ENCODE measurements at places on chromosomes 7 and 10. TPM values are rescaled to one million over a fixed set of nuclear protein-coding genes. Genes with fewer than 3 reads are reported as not detected.

PLXNA4 gene
- total RNA-seq, result 1.6 TPM

SDK1 gene
- 0.06 TPM for total RNA-seq

MYOZ1 gene
- total RNA-seq, result not detected

DENND2A gene
- total RNA-seq, result 0.32 TPM

ADAMTS14 gene
- total RNA-seq, result 0.15 TPM

C10orf90 gene
- total RNA-seq, result not detected

TRIM73 gene
- total RNA-seq, result 7.9 TPM

RHOBTB1 gene
- total RNA-seq, result 0.07 TPM

IRF5 gene
- total RNA-seq, result 16.5 TPM

- DNase-seq, result peak; percentile 76
Measured at GRCh38 chr7:832167-832967, at the start of gene SUN1. TSS of gene SUN1 (plus strand) at chr7:832476. CDS start at chr7:832525, 49 bp downstream.

DNA sequence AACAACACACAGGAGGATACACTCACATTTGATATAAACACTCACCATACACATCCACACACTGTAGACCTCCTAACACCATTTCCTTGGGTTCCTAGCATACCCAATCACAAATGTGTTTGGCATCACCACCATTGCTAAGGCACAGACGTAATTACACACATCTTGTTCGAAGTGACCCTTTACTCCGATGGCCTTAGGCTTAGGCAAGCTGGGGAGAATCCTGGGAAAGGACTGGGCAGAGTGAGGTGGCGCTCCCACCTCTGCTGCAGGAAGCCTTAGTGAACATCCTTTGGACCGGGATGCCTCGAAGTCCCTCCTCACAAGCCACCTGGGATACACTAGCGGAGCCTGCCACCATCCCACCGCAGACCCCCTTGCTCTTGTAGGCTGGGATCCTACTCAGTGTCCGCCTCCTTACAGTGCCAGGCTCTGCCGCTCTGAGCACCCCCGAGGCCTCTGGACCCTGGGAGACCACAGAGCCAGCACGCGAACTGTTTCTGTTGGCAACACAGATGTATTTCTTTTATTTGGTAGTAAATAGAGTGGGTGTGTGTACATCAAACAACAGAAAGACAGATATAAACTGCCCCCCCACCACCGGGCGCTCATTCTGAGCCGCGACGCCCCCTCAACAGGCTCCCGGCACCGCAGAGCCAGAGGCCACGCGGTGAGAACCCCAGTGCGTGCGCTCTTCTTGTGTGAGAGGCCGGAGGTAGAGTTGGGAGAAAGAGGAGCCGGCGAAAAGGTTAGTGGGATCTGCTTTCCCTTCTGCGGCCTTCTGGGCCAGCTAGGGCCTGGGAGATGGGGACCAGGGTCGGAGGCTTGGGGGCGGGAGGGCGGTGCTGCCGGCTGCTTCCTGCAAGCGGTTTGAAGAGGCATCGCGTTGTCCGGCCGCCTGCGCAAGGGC lies 5.9 kb upstream of the HMX2 start:
- no peak for DNase-seq

- DNase-seq, result peak; percentile 89
Measured at GRCh38 chr10:3757638-3758490, 27.1 kb downstream of the KLF6 start.

GRCh38 chr7:43869867-43870240 lies 537 bp upstream of the MRPS24 start:
- DNase-seq, result no peak

DNA sequence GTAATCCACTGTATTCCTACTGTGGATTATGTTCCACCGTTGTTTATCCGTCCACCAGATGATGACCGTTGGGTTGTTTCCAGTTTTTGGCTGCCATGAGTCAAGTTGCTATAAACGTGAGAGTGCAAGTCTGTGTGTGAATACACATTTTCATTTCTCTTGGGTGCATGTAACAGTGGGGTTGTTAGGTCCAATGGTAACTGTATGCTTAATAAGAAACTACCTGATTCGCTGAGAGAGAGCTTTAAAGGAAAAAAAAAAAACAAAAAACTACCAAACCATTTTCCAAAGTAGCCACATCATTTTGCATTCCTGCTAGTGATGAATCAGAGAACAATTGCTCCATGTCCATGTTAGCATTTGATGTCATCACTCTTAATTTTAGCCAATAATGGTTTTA lies 15.9 kb downstream of the UBN2 start:
- no peak for DNase-seq

DNA sequence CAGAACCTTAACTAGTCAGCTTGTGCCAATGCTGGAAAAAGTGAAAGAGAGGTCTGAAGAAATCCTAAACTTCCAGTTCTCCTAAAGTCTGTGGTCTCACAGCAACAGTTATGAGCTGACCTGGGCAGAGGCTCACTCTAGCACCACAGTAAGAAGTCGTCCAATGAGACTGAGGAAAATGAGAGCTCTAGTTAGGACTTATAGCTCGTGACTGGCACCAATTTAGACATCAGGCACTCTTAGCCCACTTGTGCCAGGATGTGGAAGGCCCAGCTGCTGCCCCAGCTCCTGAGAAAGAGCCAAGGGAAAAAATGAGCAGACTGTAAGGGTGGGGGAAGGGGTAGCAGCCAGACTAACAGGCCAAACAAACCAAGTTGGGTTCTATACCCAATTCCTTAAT lies 7.6 kb downstream of the MMS19 start:
- no peak for DNase-seq

GRCh38 chr10:101878869-101879268 lies 35.3 kb upstream of the KCNIP2 start:
- no peak for DNase-seq

- no peak for DNase-seq
Measured at GRCh38 chr10:7986851-7987250, 67.6 kb upstream of the GATA3 start.

- peak; percentile 21 for DNase-seq
Measured at GRCh38 chr7:44281811-44282600, 43.4 kb downstream of the CAMK2B start.

- no peak for DNase-seq
Measured at GRCh38 chr7:73933091-73933490, 72.1 kb downstream of the TMEM270 start.

DNA sequence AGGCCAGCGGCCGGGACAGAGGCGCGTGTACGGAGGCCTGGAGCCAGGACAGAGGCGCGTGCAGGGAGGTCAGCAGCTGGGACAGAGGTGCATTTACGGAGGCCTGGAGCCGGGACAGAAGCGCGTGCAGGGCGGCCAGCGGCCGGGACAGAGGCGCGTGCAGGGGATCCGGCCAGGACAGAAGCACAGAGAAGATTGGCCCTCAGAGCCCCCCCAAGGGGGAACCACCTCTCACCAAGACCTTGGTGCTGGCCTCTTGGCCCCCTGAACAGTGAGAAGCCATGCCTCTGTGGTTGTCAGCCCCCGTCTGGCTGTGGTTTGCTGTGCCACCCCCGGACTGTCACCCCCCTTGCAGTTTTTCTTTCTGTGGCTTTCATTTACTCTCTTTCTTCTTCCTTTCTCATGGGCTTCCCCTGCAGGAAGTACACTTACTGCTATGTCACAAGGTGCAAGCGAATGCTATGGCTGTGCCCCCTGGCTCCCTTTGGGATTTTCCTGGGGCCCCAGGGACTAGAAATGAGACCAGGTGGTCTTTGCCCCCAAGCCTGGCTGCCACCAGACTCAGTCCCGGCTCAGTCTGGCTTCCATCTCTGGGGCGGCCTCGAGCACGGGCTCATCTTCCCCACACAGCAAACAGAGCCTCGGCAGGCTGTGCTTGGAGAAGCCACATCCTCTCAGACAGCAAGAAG lies 41.1 kb downstream of the INSIG1 start:
- peak; percentile 56 for DNase-seq

DNA sequence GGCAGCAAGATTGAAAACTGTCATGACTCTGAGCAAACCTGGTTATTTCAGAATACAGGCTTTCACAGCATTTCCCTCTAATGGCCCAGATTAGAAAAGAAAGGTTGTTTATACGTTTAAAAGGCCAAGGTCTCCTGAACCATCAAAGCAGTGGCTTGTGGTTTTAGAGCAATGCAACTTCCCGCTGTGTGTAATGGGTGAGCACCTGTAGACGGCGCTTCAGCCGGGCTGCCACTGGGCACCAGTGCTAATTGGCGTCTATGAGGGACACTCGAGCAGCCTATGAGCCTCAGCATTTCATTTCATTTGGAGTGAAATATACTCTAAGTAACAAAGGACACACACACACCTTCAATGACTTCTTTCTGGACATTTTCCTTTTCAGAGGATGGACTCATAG lies 671.0 kb upstream of the FZD8 start:
- no peak for DNase-seq

- no peak for DNase-seq
Measured at GRCh38 chr10:1475098-1475591, 262.2 kb downstream of the ADARB2 start.

- DNase-seq, result no peak
Measured at GRCh38 chr7:55279080-55279845, 85.9 kb upstream of the LANCL2 start.

All from activated CD8-positive, alpha-beta memory T cell treated with anti-CD3 and anti-CD28 coated beads, Interleukin-2, amount 10 ng/mL, durations not matched to agents 7 days and 5 days (primary cell).